ENCODE measurements at places on chromosomes 16 and 17.

- no peak for DNase-seq
Measured at GRCh38 chr17:2814049-2814448, 17.8 kb downstream of the RAP1GAP2 start.

DNA sequence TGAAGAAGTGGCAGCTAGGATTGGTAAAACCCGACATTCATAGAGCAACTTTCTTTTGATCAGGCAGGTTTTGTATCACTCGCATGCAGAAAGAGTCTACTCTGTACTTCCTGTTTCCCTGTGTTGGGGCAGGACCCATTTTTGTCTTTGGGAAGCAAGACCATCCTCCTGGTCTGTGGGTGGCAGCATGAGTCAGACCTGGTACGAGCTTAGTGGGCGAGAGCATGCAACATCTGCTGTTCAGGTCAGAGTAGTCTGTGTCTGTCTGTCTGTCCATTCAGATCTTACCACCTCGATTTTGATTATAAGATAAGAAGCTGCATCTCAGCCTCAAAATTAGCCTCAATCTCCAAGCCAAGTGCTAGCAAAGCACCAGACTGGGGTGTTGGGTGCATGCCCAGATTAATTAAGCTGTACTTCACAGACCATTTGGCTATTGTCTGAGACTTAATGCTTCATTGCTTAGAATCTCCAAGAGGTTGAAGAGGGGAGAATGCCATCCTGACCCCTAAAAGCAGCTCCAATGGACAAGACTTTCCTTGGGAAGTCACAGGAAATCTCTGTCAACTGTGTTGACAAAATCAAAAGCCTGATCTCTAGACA lies 110.9 kb downstream of the XYLT1 start:
- peak; percentile 80 for DNase-seq

GRCh38 chr16:51107742-51108141 lies 43.3 kb downstream of the SALL1 start:
- no peak for DNase-seq

- peak; percentile 28 for DNase-seq
Measured at GRCh38 chr17:64358261-64358788, 32.3 kb downstream of the PECAM1 start.

DNA sequence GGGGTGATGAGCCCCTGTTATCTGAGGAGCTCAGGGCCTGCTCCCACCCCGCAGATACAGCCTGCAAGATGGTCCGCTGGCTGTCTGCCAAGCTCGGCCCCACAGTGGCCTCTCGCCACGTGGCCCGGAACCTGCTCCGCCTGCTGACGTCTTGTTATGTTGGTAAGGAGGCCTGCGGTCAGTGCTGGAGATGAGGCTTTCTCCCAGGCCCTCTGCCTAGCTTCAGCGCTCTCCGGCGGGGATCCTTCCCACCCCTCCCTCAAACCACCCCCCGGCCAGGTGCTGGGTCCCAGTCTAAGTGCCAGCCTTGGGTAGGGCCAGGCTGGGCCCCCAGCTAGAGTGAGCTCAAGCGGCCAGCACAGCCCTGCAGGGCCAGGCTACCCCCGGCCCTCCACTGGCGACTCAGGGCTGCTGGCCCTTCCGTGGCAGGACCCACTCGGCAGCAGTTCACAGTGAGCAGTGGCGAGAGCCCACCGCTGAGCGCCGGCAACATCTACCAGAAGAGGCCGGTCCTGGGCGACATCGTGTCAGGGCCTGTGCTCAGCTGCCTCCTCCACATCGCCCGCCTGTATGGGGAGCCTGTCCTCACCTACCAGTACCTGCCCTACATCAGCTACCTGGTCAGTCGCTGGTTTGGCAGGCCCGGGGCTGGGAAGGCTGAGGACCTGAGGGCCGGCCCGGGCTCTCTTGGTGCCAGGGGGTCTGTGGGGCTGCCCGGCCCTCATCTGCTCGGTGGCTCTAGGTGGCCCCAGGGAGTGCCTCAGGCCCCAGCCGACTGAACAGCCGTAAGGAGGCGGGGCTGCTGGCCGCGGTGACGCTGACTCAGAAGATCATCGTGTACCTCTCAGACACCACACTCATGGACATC lies 6.1 kb downstream of the WDR81 start:
- peak; percentile 85 for DNase-seq

DNA sequence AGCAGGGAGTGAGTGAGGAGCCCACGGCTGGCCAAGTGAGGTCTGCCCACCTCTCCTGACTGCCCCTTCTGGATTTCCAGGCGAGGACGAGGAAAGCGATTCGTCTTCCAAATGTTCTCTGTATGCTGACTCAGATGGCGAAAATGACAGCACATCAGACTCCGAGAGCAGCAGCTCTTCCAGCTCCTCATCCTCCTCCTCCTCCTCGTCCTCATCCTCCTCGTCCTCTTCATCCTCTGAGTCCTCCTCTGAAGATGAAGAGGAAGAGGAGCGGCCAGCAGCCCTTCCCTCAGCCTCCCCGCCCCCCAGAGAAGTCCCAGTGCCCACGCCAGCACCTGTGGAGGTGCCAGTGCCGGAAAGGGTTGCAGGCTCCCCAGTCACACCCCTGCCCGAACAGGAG lies 13.7 kb upstream of the HSD3B7 start:
- no peak for DNase-seq

GRCh38 chr17:78117027-78117981 lies 11.3 kb downstream of the TMC6 start:
- peak; percentile 16 for DNase-seq

DNA sequence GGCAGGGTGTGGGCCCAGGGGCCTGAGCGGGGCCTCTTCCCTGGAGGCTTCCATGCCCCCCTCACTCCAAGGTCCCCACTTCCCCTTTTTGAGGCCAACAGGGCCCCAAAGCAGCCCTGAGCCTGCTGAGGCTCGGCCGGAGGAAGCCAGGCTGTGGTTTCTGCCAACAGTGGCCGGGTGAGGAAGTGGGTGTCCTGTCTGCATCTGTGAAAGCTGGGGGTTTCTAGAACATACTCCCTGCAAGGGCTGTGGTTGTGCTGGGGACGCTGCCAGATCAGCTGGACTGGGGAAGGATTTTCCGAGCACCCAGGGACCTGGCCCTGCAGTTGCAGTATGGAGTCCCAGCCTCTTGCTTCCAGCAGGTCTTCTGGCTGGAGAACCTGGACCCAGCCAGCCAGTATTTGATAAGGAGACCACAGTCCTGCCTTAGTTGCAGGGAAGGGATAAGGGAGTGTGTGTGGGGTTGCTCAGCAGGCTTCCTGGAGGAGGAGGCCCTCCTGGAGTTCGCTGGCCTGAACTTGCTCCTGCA lies 15.7 kb downstream of the ADCY7 start:
- DNase-seq, result no peak

GRCh38 chr17:72576289-72576759 lies 455.5 kb downstream of the SOX9 start:
- no peak for DNase-seq

- no peak for DNase-seq
Measured at GRCh38 chr17:58229881-58230280, 8.5 kb upstream of the LPO start.

DNA sequence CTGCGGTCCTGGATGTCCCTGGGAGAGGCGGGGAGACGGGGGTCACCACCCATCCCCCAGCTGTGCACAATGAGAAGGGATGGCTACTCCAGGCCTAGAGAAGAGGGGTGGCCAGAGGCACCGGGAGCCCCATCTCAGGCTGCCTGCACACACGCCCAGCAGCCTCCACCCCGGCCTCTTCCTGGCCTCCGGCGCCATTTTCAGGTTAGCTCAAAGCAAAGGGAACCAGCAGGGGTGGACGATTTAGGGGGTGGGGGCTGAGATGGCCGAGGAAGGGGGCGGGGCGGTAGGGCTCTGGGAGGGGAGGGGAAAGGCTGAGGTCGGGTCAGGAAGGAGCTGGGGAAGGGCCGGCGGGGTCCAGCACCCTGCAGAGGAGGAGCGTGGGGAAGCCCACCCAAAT lies 42.8 kb downstream of the SRCIN1 start:
- no peak for DNase-seq

DNA sequence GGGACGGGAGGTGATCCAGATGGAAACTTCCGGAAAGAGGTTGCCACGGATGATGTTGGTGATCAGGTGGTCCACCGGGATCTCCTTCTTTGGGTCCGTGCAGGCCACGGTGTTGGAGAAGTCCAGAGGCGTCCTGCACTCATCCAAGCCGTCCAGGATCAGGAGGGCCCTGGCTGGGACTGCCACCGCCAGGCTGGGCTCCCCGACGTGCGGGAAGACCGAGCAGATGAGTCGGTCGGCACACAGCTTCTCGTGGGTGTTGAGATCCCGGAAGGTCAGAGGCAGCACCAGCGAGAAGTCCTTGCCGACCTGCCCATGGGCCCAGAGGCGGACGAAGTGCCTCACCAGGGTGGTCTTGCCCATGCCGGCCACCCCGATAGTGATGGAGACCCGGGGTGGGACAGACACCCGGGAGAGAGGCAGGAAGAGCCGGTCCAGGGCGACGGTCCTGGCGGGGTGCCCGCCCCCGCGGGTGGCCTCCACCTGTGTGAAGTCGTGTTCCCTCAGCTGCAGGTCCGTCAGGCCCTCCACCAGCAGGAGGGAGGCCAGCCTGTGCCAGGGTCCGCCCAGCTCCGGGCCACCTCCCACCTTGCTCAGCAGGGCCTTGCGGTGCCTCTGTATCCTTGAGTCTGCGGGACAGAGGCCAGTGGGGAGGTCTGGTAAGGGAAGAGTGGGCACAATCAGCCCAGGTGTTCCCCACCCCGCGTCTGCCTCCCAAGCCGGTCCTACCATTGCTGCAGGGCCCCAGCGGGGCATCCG lies 12.9 kb downstream of the NLRC3 start:
- no peak for DNase-seq

GRCh38 chr16:72001180-72001874 lies 1.1 kb upstream of the PKD1L3 start:
- no peak for DNase-seq

DNA sequence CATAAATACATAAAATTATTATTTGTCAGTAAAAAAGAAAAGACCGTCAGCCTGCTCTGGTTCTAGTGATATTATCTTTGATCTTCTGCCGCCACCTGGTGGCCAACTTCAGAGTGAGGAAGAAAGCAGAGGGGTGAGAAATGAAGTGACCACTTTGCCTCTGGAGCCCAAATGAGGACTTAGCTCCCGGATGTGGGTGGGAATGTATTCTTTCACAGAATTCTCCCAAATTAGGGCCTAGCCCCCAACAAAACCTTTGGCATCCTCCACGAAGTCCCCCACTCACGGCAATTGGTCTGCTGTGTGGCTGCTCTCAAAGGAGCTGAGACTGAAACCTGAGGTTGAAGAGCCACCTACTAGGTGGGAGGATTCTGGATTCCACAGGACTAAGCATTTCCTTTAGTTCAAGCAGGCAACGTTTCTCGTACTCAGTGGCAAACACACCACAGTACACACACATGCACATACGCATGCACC lies 4.9 kb upstream of the ZNF267 start:
- DNase-seq, result peak; percentile 75

- no peak for DNase-seq
Measured at GRCh38 chr17:50303051-50303450, 28.8 kb downstream of the TMEM92 start.

DNA sequence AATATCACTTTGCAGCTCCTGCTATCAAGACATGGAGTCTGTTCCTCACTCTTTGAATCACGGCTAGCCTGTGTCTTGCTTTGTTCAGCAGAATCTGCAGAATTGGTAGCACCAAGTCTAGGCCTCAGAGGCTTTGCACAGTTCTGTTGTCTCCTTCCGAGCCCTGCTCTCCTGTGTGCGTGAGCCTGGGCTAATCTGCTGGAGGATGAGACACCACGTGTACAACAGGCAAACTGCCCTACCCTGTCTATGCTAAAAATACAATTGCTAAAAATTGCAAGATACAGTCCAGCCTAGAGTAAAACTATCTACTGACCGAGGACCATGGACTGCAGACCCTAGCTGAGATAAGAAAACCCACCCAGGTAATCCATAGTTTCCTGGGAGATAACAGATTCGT lies 484.7 kb downstream of the NPIPA7 start:
- DNase-seq, result no peak

- no peak for DNase-seq
Measured at GRCh38 chr16:30947541-30947858, 1.4 kb upstream of the ORAI3 start.

DNA sequence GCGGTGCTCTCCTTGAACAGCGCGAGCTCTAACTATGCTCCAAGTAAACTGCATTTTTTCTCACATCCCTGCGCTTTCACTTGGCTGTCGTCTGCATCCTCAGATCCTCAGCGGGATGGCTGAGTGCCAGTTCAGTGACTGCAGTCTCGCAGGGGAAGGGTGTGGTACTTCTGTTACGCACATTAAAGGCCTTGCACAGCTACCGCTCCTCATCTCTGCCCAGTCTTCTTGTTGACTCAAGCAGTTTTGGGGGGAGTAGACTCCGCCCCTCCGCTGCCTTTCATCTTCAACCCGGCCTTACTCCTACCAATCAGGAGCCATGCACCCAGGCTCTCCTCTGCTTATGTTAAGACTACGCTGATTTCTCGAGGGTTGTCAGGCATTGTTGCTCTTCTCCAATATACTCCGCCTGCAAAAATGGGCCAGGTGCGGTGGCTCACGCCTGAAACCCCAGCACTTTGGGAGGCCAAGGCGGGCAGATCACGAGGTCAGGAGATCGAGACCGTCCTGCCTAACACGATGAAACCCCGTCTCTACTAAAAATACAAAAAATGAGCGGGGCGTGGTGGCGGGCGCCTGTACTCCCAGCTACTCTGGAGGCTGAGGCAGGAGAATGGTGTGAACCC lies 10.0 kb downstream of the ATP5PD start:
- DNase-seq, result peak; percentile 67

GRCh38 chr17:77324227-77324626 lies 183.5 kb downstream of the SEC14L1 start:
- no peak for DNase-seq

DNA sequence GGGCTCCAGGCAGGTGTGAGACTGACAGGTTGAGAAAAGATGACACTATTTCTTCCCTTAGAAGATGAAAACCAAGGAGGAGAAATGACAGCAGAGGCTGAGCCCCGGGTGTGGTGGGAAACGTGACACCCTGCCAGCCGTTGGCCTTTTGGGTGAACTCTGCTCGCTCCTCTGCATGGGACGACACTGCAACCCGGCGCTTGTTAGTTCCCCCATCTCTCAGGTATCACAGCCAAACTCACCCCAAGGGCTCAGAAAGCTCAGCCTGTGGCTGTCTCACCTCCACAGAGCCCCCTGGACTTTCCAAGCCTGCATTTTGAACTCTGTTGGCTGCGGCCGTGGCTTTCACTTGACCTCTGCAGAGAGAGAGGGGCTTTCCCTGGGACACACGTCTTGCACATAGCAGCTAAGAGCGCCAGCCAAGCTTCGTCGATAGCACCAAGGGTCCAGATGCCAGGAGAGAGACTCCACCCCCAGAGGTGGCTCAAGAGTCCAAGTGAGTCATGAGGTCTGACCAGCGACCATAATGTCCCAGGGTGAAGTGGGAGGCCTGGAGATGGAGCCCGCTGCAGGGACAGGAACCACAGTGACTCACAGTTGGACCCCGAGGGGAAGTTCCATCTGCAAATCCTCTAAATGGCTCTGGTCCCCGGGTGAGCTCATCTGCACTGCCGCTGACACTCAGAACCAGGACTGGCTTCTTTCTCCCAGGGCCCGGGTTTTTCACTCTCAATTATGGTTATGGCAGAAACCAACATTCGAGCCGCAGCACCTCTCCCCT lies 301.9 kb downstream of the SOX9 start:
- DNase-seq, result peak; percentile 100

- DNase-seq, result no peak
Measured at GRCh38 chr17:41064301-41064700, 1.4 kb downstream of the KRTAP2-4 start.

- DNase-seq, result no peak
Measured at GRCh38 chr17:32822996-32823395, 53.9 kb downstream of the MYO1D start.

- DNase-seq, result no peak
Measured at GRCh38 chr17:29141514-29141876, 38.7 kb downstream of the MYO18A start.

GRCh38 chr17:61384354-61384691 lies 15.3 kb upstream of the TBX2 start:
- no peak for DNase-seq

GRCh38 chr17:44191369-44191768 lies 4.6 kb downstream of the TMUB2 start:
- DNase-seq, result no peak
